Activated gamma-delta T cell (primary cell): ENCODE measurements at places on chromosomes 12 and 14.

DNA sequence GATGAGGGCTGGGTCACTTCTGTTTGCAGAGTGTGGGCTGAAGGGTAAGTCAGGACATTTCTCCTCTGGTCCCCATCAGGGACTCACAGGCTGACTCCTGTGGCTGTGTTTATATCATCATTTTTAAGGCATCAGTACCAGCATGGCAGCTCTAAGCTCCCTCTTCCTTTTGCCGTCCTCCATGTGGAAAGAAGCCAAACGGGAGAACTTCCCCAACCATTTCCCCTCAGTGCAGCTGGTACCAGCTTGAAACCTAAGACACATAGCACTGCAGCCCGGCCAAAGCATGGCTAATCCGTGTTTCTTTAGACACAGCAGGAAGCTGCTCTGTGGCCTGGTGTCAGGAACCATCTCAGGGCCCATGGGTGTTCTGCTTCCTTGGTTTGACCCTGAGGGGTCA, 31.9 kb upstream of the ATP2A2 start:
- DNase-seq: no peak

GRCh38 chr12:111937429-111937828, 75.5 kb downstream of the TMEM116 start:
- no peak for DNase-seq

DNA sequence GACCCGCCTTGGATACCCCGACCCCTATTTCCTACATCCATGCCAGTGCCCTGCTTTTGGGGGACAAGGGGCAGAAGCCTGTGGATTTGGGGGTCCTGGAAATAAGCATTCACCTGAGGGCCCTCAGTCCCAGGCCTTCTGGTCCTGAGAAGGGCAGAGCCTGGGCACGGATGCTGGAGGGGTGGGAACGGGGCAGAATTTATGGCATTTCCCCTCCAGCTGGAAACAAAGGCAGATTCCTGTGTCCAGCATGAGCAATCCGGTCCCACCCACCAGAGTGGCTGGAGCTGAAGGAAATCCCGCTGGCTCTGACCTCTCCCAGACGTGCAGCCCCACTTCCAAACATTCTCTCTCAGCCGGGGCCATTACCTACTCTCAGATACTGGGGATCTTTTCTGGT, 9.3 kb downstream of the ANKRD33 start:
- no peak for DNase-seq

- DNase-seq: no peak
Observed at GRCh38 chr12:72135021-72135301, 137.2 kb upstream of the TRHDE start.

DNA sequence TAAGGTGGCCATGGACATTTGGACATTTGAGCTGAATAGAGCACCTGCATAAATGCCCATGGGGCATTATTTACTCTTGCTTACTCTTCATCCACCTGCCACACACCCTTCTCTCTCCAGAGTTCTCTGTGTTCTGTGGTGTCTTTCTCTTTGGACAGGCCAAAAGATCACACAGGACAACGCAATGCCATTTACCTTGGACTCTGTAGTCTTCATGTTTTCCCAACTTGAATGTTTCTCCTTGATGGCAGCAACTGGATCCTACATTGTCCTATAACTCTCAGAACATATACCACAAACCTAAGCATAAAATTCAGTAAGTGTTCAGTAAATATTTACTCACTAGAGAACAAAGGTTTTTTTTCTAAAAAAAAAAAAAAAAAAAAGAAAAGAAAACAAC, 41.7 kb upstream of the PTHLH start:
- DNase-seq: no peak

GRCh38 chr14:89359477-89360222, 57.4 kb downstream of the FOXN3 start:
- DNase-seq: no peak

DNA sequence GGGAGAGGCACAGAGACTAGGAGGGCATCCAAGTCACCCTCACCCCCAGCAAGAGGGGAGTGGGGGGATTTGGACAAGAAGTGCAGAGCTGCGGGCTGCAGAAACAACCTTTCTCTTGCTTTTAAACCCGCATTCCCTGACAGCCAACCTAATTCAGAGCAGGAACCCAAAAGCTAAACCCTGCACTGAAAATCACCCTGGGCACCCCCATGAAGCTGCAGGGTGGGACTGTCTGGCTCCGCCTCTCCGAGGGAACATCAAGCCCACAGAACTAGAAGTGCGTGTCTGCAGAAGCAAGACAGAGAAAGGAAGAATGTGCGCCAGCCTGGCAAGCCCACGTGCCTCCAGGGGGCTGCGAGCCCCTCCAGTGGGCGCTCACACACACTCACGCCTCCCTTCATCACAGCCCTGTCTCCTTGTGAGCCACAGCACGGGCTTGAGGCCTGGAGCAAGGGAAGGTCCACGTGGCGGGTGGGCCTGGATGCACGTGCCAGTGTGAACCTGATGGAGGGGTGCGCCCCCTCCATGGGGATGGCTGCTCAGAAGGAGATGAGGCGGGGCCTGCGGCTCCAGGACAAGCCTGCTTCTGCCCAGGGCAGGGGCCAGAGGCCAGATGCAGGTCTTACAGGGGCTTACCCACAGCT, 27.8 kb upstream of the PNMA1 start:
- no peak for DNase-seq

- DNase-seq: no peak
Observed at GRCh38 chr14:21768116-21768874, 94.7 kb upstream of the OR4E1 start.

GRCh38 chr14:57462551-57462950, 31.1 kb downstream of the CCDC198 start:
- no peak for DNase-seq

- no peak for DNase-seq
Observed at GRCh38 chr14:73802431-73803188, 49.0 kb upstream of the PTGR2 start.

DNA sequence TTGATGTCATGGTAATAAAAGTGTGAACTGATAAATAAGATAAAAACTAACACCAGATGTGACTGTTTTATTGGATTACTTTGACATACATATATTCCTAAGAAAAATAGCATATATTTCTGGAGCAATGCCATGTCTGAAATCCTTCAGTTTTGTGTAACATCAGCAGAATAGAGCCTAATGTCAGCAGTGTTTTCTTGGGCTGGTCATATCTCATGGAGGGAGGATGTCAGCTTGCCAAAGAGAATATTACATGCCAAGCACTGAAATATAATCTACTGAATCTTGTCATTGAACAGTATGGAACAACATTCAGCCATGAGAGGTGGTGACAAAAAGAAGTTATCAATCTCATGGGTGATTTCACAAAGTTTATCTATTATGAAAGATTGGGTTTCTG, 220.3 kb downstream of the KLHL28 start:
- DNase-seq: no peak

DNA sequence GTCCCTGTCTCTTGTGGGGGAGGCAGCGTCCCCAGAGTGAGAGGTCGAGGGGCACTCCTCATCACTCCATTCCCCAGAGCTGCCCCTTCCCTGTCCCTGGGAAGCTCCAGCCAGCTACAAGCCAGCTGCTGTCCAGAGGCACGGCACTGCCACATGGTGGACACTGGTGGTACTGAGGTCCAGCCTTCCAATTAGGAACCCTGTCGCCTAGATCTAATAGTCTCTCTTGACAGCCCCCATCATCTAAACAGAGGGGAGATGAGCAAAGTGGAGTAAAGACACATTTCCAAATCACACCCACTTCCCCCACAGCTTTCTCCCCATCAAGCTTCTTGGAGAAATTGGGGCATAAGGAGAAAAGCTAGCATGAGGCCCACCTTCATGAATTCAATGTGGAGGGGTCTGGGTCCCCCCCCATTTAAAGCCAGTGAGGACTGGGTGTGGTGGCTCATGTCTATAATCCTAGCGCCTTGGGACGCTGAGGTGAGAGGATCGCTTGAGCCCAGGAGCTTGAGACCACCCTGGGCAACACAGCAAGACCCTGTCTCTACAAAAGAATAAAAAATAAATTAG, 2.1 kb upstream of the INHBE start:
- no peak for DNase-seq

DNA sequence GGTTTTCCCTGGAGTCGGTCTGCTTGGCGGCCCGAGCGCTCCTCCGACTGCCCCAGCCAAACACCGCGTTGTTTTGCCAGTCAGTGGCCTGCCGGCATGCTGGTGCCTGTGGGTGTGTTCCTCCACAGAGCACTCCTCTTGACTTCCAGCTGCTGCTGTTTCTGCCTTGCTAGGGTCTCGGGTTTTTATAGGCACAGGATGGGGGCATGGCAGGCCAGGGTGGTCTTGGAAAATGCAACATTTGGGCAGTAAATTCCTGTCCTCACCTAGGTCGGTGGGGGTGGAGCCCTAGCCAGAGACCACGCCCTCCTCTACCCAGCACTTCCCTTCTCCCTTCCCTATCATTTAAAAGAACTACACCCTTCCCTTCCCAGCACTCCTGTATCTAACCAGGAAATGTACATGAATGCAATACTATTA, 34.7 kb upstream of the VASH1 start:
- DNase-seq: no peak

DNA sequence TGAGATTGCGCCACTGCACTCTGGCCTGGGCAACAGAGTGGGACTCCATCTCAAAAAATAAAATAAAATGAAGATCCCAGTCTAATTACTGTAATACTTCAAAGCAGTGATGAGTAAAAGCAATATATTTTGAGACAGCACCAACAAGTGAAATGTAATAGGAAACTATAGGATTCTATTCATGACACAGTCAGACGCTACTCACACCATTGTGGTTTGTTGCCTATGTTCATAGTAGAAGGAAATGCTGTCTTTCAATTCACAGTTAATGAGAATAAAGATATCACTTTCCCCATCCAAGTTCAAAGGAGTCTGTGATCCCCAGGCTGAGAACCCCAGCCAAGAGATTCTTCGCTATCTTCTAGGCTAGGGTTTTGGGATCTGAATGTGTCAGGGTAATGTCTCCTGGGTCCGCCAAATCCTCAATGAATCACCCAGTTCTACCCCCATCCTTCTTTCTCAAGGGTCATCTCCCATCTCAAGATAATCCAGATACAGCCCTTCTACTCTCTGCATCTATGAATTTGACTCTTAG, 16.6 kb upstream of the DTX1 start:
- no peak for DNase-seq

GRCh38 chr12:129659961-129660622, 243.7 kb downstream of the TMEM132D start:
- DNase-seq: no peak

GRCh38 chr12:2477009-2477766, 317.6 kb upstream of the FKBP4 start:
- no peak for DNase-seq

DNA sequence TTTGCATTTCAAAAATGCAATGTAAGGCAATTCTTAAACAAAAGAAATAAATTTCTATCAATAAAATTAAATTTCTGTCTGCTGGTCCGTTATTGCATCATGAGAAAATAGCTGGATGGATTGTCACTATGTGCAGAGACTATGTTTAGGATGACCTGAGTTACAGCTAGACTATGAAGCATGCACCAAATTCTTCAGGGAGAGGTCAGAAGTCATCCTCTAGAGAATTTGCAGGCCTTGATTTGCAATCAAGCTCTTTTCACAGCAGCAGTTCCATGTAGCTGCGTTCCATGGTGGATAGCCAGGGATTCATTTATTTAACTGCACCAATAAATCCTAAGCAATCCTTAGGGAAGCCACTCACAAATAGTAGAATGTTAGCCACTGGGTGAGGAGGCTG, 253.7 kb downstream of the MSRB3 start:
- DNase-seq: no peak

GRCh38 chr14:30234966-30235365, 307.3 kb upstream of the PRKD1 start:
- DNase-seq: no peak

DNA sequence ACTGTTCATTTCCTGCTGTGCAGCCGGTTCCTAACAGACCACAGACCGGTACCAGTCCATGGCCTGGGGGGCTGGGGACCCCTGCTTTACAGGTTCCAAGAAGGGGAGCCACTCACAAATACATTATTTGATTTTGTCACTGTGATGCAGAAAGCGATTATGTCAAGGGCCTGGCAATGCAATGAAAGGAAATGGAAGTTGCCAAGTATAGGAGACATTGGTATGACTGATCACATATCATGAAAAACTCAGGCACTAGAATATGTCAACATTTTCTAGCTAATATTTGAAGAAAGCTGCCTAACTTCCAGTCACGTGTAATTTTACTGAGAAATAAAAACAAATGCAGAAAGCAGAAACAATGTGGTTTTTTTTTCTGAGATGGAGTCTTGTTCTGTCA, 68.9 kb upstream of the USP44 start:
- DNase-seq: no peak

DNA sequence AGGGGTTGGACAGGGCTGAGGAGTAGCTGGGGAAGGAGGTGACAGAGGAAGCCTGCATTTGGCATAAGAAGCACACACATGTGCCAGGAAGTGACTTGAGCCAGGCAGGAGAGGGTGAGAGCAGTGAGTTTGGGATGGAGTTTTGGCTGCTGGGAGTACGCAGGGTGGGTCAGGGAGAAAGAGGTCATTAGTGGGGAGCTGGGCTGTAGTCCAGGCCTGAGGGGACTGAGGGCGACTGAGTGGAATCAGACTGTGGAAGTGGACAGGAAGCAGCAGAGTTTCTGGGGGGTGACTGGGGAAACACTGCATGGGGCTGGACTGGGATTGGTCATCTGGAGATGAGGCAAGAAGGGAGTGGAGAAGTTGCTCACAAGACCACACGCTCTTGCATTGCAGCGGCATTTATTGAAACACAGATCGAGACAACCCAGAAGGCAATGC, 7.6 kb downstream of the KRT85 start:
- DNase-seq: no peak

GRCh38 chr12:122533856-122534255, 6.8 kb downstream of the KNTC1 start:
- no peak for DNase-seq

DNA sequence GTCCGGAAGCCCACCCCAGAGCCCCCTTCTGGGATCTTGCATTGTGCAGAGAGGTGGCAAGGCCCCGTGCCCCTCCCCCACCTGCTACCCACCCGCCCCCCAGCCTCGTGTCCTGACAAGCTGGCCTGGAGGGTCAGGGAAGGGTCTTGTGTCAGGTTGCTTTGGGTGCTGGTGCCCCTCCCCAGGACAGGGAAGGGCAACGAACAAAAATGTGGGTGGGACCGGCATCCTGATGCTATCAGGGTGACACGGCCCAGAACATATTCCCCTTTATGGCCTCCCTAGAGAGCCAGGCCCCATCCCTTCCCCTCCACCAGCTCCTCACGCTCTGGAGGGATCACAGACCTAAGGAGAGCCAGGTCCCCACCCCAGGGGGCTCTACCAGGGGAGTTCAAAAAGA, 38.7 kb upstream of the TMEM179 start:
- DNase-seq: no peak

DNA sequence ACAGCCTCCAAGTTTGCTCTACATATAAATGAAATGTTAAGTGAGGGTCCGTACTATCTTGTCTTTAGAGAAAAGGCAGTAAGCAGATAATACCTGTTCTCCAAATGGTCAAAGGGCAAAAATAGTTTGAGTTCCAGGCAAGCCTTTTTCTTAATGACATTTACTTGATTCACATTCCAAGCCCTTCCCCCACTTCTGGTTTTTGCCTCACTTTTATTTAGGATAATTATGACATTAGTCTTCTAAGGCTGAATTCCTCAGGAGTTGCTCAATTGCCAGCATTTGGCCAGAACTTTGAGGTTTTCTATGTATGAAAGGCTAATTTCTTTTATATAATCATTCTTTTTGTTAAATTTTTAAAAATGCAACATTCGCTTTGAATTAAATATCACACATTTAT, 62.5 kb upstream of the DUSP6 start:
- DNase-seq: no peak
